NCI-H460 (cell line): ENCODE measurements at places on chromosomes 3 and 15. TPM values are rescaled to one million over a fixed set of nuclear protein-coding genes. Genes with fewer than 3 reads are reported as not detected.

GRCh38 chr3:111333642-111334041 lies 208.4 kb upstream of the CD96 start:
- no peak for DNase-seq

GRCh38 chr3:62636235-62636826 lies 238.9 kb downstream of the CADPS start:
- no peak for DNase-seq

GRCh38 chr3:64166584-64167162 lies 58.6 kb downstream of the PRICKLE2 start:
- no peak for DNase-seq

DNA sequence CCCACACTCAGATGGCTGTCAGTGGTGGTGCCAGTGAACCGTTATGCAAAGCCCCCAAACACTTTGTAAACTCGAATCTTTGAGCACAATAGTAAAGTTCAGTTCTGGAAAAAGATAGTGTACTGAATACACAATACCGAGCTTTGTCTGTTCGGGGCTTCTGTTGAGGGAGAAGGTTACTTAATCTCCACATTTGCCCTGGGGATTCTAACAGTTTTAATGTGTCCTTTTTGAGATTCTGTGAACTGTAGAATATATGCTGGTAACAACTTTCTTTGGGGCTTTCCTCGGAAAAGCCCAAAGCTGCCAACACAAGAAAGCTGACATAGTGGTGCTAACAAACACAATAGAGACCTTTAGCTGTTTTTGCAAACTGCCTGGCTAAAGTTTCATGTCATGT lies 686.5 kb downstream of the ROBO1 start:
- no peak for DNase-seq

DNA sequence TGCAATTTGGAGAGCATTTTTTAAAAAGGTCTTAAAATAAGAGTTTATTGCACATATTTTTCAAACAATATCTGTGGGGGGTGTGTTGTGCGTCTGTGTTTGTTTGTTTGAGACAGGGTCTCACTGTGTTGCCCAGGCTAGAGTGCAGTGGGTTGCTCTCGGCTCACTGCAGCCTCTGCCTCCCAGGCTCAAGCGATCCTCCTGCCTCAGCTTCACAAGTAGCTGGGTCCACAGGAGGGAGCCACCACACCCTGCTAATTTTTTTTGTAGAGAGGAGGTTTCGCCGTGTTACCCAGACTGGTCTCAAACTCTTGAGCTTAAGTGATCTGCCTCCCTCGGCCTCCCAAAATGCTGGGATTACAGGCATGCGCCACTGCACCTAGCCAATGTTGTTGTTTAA lies 2.7 kb downstream of the MLF1 start:
- no peak for DNase-seq

- no peak for DNase-seq
Measured at GRCh38 chr3:44208086-44208485, 33.6 kb upstream of the TOPAZ1 start.

The SH2D7 gene
- not detected in 2 replicates for total RNA-seq

The CFAP100 gene
- total RNA-seq: not detected in 2 replicates

The EPHB1 gene
- 0.05 and 0.40 TPM in 2 replicates for total RNA-seq

The ITGA11 gene
- total RNA-seq: 0.09 and 0.12 TPM in 2 replicates

- no peak for DNase-seq
Measured at GRCh38 chr15:31331389-31331788, 4.8 kb downstream of the KLF13 start.

The OXTR gene
- total RNA-seq: 0.23 and 0.50 TPM in 2 replicates

The ACAN gene
- not detected in 2 replicates for total RNA-seq

GRCh38 chr3:126153695-126154360 lies 26.6 kb downstream of the ALDH1L1 start:
- no peak for DNase-seq

GRCh38 chr3:22923711-22924110 lies 279.4 kb upstream of the UBE2E2 start:
- no peak for DNase-seq

The PDE12 gene
- total RNA-seq: 14.0 TPM in 2 replicates

The HES1 gene
- 14.4 and 17.7 TPM in 2 replicates for total RNA-seq

- no peak for DNase-seq
Measured at GRCh38 chr3:27990837-27991236, 250.6 kb upstream of the CMC1 start.
